ENCODE measurements at places on chromosomes 7 and 10.

GRCh38 chr7:994592-995308 is 11.8 kb downstream of the CYP2W1 start:
- DNase-seq = no peak

- no peak for DNase-seq
These were observed 39.5 kb downstream of the PRPS1L1 start for GRCh38 chr7:17988141-17988540.

DNA sequence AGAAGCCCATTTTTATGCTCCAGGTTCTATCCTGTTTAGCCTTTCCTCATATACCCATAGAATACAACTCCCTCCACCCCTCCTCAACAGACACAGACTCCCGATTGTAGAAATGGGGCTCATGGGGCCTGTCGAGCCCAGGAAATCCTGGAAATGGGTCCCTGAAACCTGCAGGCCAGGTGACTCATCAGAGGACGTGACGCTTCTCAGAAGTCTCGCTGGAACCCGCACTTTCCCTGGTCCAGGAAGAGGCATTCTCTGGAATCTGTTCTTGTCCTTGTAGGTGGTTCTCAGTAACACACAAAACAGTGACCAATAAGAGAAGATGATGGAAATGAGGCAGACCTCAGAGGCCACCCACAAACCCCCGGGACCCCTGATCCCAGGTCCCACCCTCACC is 244.8 kb upstream of the PPP2R2D start:
- no peak for DNase-seq

GRCh38 chr7:74405899-74406512 is 47.7 kb upstream of the GTF2IRD1 start:
- DNase-seq = no peak

- no peak for DNase-seq
These were observed 24.3 kb downstream of the NKX2-3 start for GRCh38 chr10:99557044-99557443.

DNA sequence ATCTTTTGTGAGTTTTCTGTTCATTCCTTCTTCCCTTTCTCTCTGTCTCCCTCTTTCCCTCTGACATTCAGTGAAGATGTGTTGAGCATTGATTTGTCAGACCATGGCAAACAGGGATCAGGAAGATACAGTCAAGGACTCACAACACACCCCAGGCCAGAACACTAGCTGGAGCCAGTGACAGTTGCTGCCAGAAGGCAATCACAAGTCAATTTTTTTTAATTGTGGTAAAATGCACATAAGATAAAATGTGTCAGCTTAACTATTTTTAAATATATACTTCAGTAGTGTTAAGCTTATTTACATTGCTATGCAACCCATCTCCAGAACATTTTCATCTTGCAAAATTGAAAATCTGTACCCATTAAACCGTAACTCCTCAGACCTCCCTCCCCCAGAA is 62.6 kb downstream of the TEX36 start:
- DNase-seq = no peak
